Stimulated activated CD4-positive, alpha-beta T cell treated with anti-CD3 and anti-CD28 coated beads, Interleukin-15, amount 100 ng/mL, for 24 hours (primary cell): ENCODE measurements at places on chromosomes 11 and 22.

GRCh38 chr11:69409812-69410645 lies 71.4 kb upstream of the LINC01488 start:
- DNase-seq: peak; percentile 11

DNA sequence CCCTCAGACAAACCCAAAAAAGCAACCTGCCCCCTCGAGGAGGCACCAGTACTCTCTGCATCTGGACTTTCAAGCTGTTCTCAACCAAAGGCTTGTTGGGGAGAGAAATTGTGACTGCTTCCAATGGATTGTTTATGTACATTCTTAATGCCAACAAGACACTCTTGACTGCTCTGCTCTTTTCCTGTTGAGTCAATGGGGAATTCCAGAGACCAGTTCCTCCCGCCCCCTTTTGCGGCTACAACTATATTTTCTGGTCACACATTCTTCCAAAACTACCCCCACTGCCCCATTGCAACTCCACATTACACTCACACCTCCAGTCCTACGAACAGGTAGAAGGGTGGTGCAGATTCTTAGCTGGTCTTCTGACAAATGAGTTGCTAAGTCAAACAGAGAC lies 187.0 kb downstream of the DSCAML1 start:
- peak; percentile 35 for DNase-seq

DNA sequence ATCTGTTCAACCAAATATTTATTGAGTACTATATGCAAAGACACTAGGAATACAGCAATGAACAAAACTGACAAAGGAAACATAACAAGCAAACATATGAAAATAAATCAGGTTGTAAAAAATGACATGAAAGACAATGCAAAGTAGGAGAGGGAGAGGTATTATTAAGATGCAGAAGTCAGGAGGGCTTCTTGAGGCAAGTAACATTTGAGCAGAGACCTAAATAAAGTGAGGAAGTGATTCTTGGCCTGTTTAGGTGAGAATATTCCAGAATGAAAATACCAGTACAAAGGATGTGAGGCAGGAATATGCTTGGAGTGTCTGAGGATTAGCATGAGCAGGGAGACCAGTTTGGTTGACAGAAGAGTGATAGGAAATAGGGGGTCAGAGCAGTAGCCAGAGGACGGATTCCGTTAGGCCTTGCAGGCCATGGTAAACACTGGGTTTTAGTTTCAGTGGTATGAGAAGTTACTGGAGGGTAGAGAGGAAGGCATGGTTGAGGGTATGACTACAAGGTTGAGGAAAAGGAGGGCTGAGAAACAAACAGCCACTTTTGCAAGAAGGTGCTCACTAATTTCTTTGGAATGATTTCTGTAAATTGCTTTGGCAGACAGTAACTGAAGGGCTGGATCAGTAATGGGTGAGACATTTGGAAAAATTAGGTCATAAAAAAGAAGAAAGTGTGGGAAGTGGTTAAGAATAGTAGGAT lies 191.9 kb downstream of the SWAP70 start:
- no peak for DNase-seq

DNA sequence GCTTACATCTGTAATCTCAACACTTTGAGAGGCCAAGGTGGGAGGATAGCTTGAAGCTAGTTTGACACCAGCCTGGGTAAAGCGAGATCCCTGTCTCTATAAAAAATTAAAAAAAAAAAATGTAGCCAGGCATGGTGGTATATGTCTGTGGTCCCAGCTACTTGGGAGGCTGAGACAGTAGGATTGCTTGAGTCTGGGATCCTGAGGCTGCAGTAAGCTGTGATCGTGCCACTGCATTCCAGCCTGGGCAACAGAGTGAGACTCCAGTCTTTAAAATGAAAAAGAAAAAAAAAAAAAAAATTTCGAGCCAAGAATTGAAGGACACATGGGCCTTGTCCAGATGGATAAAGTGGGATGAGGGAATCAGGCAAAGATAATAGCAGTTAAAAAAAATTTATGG lies 62.5 kb downstream of the MTMR3 start:
- DNase-seq: no peak

DNA sequence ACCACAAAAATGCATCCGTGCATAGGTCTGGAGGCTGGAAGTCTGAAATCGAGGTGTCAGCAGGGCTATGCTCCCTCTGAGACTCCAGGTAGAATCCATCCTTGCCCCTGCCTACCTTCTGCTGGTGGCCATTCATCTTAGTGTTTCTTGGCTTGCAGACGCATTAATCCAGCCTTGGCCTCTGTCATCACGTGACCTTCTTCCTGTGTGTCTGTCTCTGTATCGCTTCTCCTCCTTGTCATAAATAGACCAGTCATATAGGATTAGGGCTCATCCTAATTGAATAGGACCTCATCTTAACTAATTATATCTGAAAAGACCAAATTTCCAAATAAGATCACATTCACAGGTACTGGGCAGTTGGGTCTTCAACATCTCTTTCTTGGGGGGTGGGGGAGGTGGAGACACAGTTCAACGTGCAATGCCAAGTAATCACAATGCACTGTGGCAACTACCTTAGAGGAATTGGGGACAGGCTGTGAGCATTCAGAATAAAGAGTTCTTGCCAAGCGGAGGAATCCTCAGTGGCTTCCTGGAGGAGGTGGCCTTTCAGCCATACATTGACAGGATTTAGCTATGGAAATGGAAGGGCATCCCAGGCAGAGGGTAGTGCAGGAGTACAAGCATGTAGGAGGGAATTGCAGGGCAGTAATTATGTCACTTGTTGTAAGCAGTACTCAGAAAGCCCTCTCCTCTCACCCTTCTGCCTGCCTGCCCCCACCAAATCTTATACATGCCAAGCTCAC lies 96.2 kb upstream of the SYT13 start:
- DNase-seq: no peak

DNA sequence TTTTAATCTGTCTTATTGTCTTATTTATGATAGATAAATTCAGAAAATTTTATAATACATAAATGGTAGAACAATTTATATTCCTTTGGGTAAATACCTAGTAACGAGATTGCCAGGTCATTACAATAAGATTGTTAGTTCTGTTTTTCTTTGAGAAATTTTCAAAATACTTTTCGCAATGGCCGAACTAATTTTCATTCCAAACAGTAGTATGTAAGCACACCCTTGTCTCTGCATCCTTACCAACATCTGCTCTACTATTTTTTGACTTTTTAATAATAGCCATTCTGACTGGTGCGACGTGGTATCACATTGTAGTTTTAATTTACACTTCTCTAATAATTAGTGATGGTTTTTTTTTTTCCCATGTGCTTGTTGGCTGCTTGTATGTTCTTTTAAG lies 351.4 kb upstream of the LUZP2 start:
- DNase-seq: no peak

GRCh38 chr11:117564321-117564720 lies 232.7 kb downstream of the DSCAML1 start:
- DNase-seq: no peak

DNA sequence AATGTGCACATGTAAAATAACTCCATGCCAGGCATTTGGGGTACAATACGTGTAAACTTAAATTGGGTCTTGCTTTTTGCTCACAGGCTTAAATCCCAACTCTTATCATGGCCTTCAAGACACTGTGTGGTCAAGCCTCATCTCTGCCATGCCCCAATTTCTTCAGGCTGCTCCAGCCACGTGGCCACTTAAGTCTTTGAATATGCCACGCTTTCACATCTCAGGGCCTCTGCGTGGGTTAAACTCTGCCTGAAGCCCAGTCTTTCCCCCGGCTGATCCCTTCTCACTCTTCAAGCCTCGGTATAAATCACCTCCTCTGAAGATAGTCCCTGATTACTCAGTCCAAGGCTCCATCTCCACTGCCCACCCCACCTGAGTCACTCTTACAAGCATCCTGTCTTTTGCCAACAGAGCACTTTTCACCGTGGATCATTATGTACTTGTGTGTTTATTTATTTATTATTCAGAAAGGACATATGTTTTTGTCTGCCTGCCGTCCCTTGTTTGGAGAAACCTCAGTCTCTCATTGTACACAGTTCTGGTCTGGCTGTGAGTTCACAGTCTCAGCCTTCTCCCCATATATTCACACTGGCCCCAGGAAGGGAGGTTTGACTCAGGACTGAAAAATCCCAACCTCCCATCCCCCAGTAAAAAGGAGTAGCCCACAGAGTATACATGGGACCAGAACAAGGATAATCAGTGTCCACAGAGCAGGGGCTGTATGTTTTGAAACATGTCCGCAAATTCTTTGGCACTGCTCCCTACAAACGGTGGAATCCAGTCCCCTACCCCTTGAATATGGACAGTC lies 344.7 kb downstream of the MN1 start:
- no peak for DNase-seq

DNA sequence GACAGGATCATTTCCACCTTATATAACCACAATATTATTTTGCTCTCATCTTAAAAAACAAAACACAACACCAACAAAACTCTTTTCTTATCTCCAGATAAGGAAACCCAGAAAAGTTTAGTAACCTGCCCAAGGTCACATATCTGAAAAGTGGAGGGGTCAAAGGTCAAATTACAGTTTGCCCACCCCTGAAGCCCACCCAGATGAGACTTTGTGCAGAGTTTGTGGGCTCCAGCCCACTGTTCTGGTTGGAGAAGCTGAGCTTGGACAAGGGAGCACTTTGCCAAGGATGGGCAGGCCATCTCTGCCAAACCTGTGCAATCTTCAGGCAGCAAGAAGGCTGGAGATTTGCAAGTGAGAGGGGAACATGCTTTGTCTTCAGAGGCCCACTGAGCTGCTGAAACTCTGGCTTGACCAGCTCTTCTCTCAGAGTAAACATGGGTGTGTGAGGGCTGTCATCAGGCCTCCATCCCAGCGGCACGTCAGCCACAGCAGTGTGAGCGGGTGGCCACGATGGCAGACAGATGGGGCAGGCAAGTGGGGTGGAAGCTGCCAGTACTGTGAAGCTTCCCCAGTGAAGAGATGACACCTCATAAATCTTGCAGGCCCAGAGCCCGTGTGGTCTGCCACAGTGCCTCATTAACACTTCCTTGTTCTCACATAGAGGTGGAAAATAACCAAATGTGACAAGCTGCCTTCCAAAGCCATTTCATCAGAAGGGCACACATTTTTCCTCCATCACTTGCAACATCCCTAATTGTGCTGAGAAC lies 111.8 kb downstream of the CCDC81 start:
- peak; percentile 7 for DNase-seq

GRCh38 chr11:127492029-127492428 lies 491.5 kb upstream of the KIRREL3 start:
- DNase-seq: no peak
